ENCODE measurements at places on chromosomes 1 and 21.

DNA sequence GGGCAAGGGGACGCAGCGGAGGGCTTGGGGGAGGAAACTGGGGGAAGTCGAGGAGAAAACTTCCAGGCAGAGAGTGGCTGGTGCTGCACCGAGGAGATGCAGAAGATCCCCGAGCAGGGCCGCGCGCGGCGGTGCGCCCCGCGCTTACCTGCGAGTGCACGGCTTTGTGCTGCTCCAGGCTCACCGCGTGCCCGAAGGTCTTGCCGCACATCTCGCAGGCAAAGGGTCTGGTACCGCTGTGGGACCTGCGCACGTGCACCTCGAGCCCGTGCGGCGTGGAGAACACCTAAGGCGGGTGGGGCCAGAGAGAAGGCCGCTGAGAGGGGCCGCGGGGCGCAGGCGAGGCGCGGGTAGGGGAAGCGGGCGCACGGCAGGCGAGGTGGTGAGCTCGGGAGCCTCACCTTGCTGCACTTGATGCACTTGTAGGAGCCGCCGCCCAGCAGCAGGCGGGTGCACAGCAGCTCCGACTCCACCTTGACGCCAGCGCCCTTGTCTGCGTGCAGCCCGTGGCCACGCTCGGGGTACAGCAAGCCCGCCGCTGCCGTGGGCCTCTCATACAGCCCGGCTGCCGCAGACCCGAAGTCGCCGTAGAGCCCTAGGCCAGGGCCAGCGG lies 6.4 kb downstream of the GFI1 start:
- no peak for DNase-seq

- no peak for DNase-seq
Observed at GRCh38 chr1:180609643-180610555, 21.9 kb upstream of the XPR1 start.

DNA sequence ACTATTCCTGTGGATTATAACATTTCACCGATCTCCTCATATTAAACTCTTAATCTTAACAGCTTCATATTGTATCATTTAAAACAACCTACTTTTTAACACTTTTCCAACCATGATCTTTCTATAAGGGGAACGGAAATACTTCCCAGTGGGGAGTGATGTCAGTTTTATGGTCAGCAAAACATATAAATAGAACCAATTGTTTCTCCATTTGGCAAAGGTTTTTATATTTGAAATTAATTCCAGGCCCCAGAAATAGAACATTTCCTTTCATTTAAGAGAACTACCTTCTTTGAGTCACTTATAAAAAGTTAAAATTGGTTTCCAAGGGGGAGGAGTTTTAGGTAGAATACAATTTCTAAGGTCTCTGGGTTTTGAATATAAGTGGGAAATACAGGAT lies 189.6 kb downstream of the TGFBR3 start:
- DNase-seq = no peak

DNA sequence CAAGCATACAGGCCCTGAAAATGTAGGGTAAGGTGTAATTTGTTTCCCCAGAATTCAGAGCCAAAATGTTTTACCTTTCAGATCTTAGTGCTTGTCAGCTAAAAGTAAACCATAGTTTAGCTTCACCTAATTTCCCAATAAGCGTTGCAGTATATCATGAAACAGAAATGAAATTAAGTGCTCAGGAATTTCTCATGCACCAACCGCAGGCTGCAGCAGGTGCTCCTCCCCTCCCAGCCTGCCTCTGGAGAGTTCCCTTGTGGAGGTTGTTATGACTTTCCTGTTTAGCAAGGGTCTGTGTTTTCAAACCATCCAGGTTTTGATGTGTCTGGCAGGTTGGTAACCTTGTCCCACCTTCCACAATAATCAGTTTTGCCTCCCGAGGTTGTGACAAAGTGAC lies 118.5 kb downstream of the HLX start:
- DNase-seq = no peak

GRCh38 chr21:39184050-39184980 lies 1.1 kb upstream of the PSMG1 start:
- DNase-seq = no peak

DNA sequence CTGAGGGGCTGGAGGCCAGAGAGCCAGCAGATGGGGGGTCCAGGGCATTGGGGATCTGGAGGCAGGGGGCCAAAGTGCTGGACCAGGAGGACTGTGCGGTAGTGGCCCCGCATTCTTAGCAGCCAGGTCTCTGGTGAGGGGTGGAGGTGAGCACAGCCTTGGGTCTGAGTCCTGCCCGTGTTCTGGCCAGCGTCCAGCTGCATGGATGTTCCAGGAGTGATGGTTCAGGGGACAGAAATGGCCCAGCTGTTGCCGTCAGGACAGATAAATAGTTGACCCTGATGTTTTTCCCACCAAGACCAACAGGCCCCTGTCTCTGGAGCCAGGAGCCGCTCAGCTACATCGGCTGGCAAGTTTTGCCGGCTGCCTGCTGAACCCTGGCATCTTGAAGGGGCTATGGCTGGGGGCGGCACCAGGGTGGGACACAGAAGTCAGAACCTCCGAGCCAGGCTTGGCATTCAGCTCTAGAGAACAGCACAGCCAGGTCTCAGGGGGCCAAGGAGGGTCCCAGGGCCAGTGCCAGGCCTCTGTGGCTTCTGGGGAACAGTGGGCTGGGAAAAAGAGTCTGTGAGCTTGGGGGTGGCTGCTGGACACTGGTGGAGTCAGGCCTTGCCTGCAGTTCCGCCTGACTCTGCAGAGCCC lies 19.4 kb upstream of the TTC34 start:
- no peak for DNase-seq

DNA sequence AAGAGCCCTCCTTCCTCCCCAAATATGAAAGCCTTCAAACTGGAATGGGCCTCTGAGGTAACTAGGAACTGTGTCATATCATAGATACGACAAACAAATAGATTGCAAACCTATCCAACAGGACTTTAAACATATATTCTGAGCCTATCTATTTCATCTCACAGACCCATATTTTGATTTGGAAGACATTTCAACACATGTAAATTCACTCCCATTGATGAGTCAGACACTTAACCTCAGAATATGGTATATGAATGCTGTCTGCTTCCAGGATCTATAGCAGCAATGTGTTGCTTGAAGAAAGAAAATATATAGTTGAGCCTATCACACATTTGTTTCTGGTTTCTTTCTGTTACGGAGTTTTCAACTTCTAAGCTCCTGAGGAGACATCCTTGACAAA lies 221.9 kb upstream of the SAMSN1 start:
- DNase-seq = no peak

DNA sequence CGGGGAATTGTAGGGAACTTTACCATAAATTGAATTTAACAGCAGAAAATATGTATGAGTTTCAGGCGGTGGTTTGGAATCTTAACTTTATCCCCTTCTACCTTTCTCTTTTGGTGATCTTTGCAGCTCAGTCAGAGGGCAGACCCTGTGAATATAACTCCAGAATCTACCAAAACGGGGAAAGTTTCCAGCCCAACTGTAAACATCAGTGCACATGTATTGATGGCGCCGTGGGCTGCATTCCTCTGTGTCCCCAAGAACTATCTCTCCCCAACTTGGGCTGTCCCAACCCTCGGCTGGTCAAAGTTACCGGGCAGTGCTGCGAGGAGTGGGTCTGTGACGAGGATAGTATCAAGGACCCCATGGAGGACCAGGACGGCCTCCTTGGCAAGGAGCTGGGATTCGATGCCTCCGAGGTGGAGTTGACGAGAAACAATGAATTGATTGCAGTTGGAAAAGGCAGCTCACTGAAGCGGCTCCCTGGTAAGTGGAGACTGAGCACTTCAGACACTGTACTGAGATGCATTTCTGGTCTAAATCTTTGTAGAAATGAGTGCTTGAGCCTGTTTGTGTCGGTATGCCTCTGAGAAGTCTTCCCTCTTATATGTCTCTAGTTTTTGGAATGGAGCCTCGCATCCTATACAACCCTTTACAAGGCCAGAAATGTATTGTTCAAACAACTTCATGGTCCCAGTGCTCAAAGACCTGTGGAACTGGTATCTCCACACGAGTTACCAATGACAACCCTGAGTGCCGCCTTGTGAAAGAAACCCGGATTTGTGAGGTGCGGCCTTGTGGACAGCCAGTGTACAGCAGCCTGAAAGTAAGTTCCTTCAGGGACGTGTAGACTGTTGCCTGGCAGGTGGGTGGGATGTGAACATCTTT lies 1.5 kb downstream of the CCN1 start:
- DNase-seq = peak; percentile 46

- no peak for DNase-seq
Observed at GRCh38 chr1:201365251-201365650, 12.2 kb downstream of the TNNT2 start.

- no peak for DNase-seq
Observed at GRCh38 chr21:44053567-44053966, 41.5 kb downstream of the TRAPPC10 start.

DNA sequence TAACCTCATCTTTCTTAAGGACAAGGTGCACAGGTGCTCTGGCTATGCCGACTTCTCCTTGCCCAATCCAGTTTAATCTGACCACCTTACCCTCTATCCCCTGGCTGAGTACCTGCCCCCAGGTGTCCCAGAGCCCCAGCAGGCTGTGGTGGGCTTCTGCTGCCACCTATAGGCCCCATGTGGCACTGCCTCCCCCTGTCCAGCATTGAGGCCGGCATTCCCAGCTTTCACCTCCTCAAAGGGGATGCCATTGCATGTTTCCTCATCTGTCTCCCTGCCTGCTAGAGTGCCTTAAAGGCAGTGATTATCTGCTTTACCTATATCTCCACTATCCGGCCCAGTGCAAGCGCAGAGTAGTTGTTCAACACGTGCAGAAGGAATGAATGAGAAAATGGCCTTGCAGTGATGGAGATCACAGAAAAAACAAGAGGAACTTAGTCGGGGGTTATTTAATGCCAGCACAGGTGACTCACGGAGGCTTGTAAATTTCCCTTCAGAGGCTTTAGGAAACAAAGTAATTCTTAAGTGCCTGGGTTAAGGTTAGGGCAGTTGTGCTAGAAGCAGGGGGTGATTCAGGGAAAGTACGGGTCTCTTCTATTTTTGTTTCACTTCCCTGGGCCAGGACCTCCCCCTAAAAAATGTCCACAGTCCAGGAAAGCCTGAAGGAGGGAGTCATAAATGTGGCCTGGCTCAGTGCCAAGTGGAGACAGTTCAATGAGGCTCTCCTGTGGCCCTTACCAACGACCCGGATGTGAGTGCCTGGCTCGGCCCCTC lies 131.8 kb upstream of the NGF start:
- no peak for DNase-seq

DNA sequence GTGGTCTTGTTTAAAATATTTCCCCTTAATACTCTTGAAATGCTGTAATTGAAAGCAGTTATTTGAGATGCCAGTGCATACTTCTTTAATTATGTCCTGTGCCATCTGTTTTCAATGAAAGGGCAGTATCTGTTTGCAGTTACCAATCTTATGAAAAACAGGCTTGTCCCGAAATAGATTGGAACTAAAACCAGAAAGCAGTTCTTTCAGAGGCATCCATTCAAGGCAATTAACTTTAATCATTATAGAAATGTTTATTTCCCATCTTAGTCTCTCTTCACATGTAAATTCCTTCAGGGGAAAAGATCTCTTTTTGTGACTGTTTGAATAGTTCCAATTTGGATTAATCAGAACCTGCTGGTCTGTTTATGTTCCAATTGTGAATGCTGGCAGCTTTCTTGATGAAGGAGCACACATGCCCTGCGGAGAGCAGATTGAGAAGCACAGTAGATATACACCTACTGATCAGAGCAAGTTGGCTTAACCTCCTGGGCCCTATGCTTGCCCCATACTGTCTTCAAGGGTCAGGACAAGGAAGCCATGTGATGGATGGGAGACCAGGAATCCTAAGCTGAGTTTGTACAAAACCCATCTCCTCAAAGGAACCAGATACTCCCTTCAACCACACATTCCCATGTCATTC lies 41.6 kb upstream of the MROH9 start:
- DNase-seq = no peak

DNA sequence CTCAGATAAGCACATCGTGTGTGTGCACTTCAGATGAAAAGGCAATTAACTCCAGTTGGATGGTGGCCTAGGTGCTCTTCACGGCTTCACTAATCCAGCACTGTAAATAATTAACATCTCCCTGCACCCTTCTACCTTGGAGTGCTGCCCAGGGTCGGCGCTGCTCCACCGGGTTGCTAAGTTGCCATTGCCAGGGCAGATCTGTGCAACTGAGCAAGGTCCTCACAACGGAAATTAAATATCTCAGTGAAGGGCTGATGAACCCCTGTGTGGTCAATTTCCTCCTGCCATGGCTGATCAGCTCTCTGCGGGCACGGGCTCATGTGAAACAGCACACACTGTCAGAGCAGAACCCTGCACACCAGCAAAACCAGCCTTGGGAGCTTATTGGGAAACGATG lies 63.2 kb downstream of the SYDE2 start:
- DNase-seq = peak; percentile 90

DNA sequence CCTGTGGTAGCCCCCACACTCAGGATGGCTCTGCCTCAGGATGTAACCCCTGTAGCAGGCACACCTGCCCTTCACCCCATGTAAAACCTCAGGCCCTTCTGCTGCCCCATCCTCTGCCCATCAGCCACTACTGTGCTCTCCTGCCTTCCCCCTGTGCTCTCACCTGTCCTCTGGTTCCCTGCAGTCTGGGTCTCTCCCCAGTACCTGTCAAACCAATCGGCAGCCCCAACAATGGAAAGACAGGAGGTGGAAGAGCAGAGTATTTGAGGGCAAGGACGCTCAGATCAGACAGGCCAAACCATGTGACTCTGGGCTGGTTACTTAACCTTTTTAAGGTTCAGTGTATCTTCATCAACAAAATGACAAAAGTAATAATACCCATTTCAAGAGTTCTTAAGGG lies 30.9 kb downstream of the SMIM12 start:
- no peak for DNase-seq

- DNase-seq = no peak
Observed at GRCh38 chr1:232978091-232978634, 27.8 kb downstream of the NTPCR start.

DNA sequence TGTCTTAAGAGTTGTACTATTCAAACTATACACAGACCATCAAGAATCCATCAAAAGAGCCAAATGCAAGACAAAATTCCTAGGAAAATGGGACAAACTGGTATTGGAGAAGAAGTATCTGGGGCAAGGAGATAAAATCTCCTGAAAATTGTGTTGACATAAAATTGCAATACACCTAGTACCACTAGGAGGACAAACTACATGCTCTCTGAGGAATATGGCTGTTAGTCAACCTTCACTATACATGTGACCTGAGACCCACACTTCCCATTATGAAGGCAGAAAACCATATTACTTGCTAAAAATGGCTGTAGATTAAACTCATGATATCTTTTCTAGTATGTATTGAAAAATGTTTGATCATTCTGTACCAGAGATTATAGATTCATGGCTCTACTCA lies 30.0 kb downstream of the IRF2BP2 start:
- DNase-seq = no peak

- no peak for DNase-seq
Observed at GRCh38 chr1:193212637-193213036, 26.2 kb upstream of the B3GALT2 start.

- peak; percentile 62 for DNase-seq
Observed at GRCh38 chr1:231778009-231778719, 151.6 kb downstream of the DISC1 start.

GRCh38 chr1:9653491-9654050 lies 2.0 kb downstream of the PIK3CD start:
- no peak for DNase-seq

GRCh38 chr21:26835027-26835713 lies 10.0 kb downstream of the ADAMTS1 start:
- no peak for DNase-seq

GRCh38 chr1:218845589-218845988 lies 328.1 kb upstream of the LYPLAL1 start:
- no peak for DNase-seq
